ENCODE measurements at places on chromosomes 5 and 9.
A peak's percentile ranks its signal among the peaks of the same experiment; 100 is the strongest.

DNA sequence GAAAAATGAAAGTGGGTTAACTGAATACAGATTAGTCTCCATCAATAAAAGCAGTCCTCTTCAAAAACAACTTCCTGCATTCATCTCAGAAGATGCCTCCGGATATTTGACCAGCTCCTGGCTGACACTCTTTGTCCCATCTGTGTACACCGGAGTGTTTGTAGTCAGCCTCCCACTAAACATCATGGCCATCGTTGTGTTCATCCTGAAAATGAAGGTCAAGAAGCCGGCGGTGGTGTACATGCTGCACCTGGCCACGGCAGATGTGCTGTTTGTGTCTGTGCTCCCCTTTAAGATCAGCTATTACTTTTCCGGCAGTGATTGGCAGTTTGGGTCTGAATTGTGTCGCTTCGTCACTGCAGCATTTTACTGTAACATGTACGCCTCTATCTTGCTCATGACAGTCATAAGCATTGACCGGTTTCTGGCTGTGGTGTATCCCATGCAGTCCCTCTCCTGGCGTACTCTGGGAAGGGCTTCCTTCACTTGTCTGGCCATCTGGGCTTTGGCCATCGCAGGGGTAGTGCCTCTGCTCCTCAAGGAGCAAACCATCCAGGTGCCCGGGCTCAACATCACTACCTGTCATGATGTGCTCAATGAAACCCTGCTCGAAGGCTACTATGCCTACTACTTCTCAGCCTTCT is 16.6 kb downstream of the F2R start:
- no peak for DNase-seq

- DNase-seq, result no peak
Measured at GRCh38 chr5:17004441-17005106, 68.5 kb upstream of the MYO10 start.

DNA sequence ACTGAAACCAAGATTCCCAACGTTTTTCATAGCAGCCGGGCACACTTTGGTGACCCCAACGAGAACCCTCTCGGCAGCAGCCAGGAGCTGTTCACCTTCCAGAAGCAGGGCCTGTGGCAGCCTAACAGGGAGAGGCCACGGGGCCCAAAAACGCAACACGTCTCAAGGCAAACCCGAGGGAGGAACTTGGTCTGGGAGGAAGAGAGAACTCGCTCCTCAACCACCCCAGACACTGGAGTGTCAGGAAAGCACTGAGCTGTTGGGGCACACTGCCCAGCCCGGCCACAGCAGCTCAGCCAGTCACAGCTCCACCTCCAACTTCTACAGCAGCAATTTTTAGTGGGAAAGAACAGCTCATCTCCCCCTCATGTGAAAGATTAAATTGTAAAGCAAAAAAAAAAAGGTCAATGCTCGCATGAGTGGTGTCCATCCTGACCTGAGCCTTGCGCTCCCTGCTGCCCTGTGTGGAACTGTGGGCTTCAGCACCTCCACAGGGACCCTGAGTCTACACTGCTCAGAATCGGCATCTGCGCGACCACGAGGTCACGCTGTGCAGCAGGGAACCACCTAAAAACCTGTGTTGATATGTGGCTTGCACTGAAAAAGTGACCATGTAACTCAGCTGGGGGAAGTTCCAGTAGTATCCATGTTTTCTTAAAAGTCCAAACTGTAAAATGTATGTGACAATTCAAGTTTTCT is 55.0 kb downstream of the IPPK start:
- DNase-seq, result no peak

- DNase-seq, result no peak
Measured at GRCh38 chr5:127950707-127951391, 132.7 kb upstream of the SLC12A2 start.

GRCh38 chr9:129040113-129040643 is 3.8 kb downstream of the MIGA2 start:
- DNase-seq, result no peak

DNA sequence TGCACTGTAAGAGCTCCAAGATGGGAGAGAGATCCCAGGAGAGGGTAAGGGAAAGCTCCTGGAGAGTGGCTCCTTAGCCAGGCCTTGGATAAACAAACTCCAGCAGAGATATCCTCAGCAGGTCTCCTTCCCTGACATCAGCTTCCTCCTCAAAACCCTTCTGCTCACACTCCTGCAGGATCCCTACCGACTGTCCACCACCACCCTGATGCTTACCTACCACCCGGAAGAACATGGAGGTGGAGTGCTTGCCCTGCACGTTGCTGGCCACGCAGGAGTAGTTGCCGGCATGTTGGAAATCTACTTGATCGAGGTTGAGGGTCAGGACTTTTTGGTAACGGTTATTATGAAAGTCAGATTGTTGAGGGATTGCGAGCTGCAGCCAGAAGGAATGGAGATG is 9.3 kb downstream of the CSF1R start:
- no peak for DNase-seq

DNA sequence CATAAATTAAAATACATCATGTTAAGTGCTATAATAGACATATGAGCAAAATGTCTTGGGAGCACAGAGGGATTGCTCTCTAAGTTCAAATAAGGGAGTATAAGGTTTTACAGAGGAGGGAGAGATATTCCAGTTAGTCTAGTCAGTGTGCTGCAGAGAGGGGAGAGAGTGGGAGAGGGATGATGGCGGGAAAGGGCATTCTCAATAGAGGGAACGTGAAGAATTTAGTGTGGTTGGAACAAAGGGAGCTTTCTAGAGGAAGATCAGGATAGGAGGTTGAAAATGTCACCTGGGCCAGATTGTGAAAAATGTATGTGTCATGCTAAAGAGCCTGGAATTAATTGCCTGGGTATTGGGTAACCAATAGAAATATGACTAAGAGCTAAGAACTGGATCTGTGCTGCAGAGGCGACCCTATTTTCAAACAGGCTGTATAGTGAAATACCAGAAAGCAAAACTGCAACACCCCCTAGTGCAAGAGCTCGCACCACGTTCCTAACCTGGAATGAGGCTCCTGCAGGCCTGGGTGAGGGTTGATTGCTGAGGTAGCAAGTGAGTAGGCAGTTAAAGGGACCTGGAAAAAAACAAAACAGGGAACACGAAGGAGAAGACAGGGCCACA is 791.8 kb upstream of the C9orf72 start:
- no peak for DNase-seq

DNA sequence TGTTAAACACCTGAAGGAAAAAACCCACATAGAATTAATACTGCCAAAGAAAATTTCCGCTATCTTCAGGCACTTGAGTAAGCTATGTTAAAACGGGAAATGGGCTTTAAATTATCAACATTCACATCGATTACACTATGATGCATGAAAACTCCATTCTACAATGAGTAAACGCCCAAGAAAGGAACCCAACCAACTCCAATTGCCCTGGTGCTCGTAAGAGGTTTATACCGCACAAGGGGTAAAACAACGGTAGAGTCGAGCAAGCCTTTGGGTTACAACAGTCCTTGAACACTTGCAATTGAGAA is 1.0 kb downstream of the AGTPBP1 start:
- no peak for DNase-seq

DNA sequence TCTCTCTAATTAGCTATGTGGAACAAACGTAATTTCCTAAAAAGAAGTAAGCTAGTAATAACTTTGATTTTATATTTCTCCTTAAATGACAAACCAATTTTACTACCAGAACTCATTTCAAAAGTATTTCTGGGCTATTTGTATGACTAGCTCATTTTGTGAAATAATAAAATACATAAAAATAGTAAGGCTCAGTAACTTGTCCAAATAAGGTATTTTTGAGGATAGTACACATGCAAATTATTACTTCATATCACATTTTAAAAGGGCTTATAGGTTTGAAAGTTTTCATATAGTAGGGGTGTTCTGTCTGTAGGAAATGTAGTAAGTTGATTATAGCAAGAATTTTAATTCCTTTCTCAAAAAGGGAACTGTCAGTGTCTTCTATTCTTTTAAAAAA is 26.5 kb downstream of the C9orf85 start:
- DNase-seq, result no peak

DNA sequence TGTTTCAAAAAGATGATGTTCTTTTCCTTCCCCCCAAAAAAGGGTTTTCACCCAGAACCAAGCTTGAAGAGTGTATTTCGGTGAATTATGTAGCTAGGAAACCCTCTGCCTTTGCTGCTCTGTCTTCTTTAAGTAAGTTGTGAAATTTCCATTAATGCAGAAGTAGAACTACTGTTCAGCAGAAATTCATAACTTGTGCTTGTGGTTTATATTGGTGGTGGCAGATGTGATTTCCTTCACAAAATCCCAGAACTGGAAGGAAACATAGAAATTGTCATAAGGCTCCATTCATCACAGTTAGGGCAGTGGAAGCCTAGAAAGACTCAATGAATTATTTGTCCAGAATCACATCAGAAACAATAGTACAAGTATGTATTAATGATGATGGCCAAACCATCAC is 42.1 kb upstream of the DAB2 start:
- no peak for DNase-seq

- DNase-seq, result no peak
Measured at GRCh38 chr9:95078939-95079338, 238.6 kb downstream of the FANCC start.

- DNase-seq, result no peak
Measured at GRCh38 chr5:145818604-145819003, 16.5 kb downstream of the PRELID2 start.

GRCh38 chr5:104048231-104048630 is 485.6 kb upstream of the NUDT12 start:
- no peak for DNase-seq

DNA sequence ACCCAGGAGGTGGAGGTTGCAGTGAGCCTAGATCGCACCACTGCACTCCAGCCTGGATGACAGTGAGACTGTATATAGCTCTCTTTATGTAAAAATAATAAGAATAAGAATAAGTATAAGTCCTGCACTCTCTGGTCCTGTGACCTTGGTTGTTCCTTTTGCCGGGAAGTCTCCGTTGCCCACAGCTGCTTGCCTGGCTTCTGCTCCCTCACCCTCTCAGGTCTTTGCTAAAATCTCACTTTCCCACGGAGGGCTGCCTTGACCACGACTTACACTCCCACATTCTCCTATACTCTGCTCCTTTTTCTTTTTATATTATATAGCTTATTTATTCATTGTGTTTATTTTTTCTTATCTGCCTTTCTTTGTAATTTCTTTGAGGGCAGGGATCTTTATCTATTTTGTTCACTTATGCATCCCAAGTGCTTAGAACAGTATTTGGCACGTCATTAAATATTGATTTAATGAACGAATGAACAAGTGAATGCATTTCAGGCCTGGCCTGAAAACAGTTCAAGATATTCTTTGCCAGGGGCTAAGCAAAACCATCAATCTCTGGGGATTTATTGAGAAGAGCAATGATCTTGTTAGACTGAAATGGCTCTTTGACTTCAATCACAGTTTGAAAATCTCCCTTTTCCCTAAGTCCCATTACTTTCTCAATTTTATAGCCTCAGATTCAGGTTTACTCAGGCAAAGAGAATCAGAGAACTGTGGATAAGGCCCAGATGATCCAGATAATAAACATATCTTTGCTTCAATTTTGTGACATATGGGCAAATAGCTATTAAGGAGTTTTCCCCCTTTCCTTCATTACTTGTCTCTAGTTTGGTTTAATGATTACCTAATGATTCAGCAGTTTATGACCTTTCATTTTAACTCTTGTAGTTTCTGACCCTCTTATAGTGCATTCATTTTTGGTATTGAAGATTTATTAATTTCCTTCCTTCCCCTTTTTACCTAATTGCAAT is 60.8 kb upstream of the TMC1 start:
- no peak for DNase-seq

GRCh38 chr9:21455320-21455719 is 15.1 kb downstream of the IFNA1 start:
- DNase-seq, result peak; percentile 29

DNA sequence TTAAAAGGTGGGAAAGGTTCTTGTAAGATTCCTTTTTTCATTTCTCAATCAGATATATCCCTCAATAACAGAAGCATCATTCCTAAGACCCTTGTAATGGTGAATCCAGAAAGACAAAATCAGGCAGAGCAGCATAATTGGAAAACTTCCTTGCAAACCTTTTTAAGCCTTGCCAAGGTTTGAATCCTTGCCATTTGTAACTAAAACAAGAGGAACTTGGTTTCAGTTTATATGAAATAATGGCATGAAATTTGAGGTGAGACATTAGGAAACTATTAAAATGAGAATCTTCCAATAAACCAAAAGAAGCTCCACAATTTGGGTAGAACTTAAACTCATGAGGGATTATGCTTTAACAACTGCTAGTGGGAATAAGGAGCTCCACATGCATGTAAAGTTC is 384.7 kb upstream of the SMC2 start:
- no peak for DNase-seq

GRCh38 chr5:52804981-52805380 is 17.3 kb downstream of the ITGA1 start:
- no peak for DNase-seq

- DNase-seq, result no peak
Measured at GRCh38 chr9:91500509-91501014, 76.9 kb upstream of the NFIL3 start.

GRCh38 chr5:169657127-169657526 is 20.1 kb downstream of the DOCK2 start:
- DNase-seq, result no peak

- no peak for DNase-seq
Measured at GRCh38 chr5:6818594-6819511, 105.6 kb downstream of the TENT4A start.

- DNase-seq, result no peak
Measured at GRCh38 chr9:71820403-71820921, 52.1 kb upstream of the CEMIP2 start.

- DNase-seq, result no peak
Measured at GRCh38 chr5:27318701-27319100, 280.3 kb upstream of the CDH9 start.

DNA sequence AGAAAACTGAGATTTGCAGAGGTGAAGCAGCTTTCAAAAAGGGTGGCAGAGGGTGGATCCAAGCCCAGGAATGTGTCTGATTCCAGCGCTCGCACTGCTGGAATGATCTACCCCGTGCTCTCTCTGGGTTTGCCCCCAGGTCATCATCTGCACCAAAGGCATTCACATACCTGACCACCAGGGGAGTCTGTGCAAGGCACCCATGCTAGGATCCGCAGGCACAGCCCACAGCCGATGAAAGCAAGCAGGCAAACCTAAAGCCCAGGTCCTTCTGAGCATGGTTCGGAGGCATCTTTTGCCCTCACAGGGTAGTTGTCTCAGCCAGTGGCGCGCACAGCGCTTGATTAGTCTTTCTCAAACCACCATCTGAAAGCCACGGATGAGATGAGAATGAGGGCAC is 56.6 kb downstream of the TEK start:
- no peak for DNase-seq

Measured in CD4-positive, alpha-beta T cell treated with Interleukin-6 at 100 ng/mL for 8 hours (primary cell).